Activated CD4-positive, alpha-beta T cell treated with anti-CD3 and anti-CD28 coated beads for 4 hours (primary cell): ENCODE measurements at places on chromosomes 6 and 20.

DNA sequence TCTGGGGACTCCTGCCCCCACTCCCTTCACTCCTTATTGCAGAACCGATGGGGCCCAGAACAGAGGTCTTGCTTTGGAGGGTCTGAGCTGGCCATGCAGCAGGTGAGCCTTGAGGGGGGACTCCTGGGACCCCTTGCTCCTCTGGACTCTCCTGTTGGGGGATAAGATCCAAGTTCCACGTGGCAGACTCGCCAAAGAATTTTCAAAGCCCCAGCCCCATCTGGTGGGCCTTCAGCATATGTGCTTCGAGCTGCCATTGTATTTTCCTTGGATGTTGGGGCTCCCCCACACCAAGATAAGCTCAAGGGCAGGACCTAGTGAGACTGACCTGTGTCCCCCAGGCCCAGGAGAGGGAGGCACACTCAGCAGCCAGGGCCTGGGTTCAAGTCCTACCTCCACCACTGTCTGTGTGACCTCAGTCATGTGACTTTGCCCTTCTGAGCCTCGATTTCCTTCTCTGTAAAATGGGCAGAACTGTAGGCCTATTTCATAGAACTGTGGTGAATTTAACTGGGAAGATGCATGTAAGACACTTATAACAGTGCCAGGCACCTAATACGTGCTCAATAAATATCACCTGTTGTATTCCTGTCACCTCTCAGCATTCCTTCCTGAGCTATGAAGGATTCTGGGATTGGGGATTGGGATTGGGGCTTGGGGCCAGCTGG, 115.5 kb downstream of the VEGFA start:
- DNase-seq: no peak

- DNase-seq: no peak
Measured at GRCh38 chr6:41723530-41724227, 11.7 kb downstream of the TFEB start.

DNA sequence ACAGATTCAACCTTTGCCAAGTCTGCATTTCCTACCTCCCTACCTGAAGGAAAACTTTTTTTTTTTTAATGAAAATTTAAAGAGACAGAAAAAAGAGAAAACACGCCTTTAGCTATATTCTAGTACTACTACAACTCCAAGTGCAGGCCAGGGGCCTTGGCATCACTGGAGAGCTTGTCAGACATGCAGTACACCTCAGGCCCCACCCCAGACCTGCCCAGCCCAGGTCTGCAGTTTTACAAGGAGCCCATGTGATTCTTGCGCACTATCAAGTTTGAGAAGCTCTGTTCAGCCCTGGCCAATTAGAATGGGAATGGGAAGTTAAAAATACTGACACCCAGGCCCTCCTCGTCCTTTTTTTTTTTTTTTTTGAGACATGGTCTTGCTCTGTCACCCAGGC, 85.0 kb downstream of the NFATC2 start:
- no peak for DNase-seq

GRCh38 chr6:141486942-141487341, 645.8 kb upstream of the GJE1 start:
- DNase-seq: no peak

DNA sequence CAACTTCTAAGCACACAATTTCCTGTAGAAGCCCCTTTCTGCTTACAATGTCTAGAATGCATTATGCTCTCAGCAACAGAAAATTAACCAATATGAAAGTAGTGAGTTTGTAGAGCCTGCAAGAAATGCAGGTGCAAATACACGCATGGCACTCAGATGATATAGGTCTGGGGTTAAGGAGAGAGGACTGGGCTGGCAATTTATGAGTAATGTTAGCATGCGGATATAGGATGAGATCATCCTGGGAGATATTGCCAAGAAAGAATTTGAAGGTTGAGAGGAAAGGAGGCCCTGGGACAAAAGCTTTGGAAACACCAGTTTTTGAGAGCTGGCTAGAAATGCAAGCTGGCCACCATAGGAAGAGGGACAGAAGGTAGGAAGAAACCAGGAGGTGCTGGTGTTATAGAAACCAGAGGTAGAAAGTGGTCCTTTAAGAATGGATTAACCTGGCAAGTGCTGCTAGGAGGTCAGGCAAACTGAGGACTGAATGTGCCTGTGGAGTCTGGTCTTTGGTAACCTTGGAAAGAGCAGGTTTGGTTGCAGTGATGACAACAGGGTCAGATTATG, 183.2 kb upstream of the MYLIP start:
- DNase-seq: no peak

DNA sequence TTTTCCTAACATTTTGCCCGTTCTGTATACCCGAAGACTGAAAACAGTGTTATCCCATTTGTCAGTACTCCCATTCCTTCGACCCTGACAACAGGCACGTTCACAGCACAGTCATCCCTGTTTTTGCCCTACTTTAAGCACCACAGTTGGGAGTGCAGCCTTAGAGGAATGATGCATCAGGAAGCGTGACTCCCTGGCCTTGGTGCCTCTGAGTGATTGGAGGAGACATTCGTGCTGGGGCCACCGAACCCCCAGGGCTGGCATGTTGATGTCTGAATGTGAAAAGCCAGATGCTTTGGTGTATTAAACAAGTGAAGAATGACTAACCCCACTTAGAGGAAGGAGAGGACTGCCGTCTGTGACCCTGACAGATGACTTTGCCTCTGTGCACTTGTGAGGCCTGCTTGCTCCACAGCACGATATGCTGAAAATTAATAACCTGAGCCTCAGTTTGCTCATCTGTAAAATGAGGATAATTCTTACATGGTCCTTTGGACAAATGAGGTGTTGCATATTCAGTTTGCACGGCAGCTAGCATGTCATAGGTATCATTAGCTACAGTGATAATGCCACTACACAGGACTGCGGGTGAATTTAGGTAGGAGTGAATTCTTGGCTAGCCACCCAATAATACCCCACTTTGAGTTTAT, 36.0 kb downstream of the STK35 start:
- DNase-seq: no peak

DNA sequence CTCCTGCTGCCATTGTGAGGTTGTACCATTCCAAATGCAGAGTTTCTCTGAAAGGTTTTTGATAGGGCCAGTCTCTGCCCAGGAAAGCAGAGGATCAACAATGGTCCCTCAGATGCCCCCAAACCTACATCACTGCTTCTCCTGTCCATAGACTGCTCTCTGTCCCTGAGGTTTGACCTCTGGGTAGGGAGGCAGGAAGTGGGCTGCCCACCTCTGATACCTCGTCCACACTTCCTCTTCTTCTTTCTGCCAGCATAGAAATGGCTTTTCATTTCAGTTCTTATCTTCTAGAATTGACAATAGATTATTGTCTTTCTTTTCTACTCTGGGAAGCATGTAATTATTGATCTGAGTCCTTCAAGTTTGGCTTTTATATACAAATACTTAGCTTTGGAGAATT, 170.6 kb downstream of the TRMT11 start:
- no peak for DNase-seq

- DNase-seq: no peak
Measured at GRCh38 chr6:38177882-38178583, 358.5 kb downstream of the ZFAND3 start.

- DNase-seq: no peak
Measured at GRCh38 chr6:6927521-6928361, 180.0 kb upstream of the RREB1 start.

DNA sequence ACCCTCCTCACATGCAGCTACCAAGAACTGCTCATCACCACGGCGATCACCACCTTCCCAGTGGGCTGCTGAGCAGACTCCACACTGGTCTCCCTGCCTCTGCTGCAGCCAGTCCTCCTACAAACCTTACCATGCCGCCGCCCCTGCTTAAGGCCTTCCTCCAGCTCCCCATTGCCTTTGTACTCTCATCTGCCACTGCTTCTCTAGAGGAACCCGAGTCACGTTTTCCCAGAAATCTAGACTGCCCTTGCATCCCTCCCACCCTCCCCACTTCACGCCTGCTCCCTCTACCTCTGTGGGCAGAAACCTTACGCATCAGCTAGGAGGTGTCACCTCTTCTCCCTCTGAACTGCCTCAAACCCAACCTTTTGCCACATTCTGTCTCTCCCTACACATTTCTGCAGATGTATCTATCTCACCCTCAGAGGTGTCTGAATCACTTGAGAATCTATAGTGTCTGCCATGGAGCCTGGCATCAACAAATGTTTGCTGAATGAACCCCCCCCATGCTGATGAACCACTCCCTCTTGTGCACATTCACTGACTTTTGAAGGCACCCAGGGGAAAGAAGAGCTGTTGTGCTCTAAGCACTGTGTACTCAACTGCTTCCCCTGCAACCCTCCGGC, 4.3 kb downstream of the E2F1 start:
- DNase-seq: no peak

- DNase-seq: no peak
Measured at GRCh38 chr6:127811900-127812570, 88.8 kb downstream of the THEMIS start.

DNA sequence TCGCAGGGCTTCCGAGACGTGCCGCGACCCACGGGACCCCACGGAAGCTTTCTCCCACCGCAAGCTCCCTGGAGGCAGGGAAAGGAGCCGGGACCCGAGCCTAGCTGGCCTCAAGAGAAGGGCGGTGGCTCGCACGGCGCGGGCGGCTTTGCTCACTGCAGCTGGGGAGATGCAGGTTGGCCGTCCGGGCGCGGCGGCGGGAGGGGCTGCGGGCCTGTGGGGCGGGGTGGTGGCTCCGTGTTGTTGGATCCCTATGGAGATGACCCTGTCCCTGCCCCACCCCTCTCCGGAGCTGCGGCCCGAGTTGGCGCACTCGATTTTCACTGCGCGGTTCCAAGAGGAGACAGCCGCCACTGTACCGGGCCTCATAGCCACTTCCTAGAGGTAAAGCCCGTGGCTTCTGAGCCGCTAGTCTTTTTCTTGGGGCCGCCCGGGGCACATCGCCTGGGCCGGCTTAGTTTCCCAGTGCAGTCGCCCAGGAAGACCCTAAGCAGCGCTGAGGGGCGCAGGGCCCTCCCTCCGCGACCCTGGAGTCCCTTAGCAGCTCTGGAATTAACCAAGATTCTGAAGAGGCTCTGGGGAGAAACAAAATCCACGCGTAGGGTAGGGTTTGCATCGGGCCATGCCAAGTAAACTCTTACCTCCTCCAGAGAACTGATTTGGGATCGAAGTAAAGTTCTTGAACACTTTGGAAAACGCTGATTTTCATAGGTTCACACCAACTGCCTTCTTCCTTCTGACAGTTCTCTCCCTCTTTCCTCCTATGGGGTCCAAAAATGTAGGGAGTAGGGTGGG, at the start of gene ECT2L:
TSS of gene ECT2L (plus strand) at position 279 of the 795 bp plus-strand sequence. CDS start 17,188 bp downstream, outside the sequence.
- DNase-seq: no peak

GRCh38 chr6:99014061-99014460, 66.3 kb upstream of the FBXL4 start:
- no peak for DNase-seq

DNA sequence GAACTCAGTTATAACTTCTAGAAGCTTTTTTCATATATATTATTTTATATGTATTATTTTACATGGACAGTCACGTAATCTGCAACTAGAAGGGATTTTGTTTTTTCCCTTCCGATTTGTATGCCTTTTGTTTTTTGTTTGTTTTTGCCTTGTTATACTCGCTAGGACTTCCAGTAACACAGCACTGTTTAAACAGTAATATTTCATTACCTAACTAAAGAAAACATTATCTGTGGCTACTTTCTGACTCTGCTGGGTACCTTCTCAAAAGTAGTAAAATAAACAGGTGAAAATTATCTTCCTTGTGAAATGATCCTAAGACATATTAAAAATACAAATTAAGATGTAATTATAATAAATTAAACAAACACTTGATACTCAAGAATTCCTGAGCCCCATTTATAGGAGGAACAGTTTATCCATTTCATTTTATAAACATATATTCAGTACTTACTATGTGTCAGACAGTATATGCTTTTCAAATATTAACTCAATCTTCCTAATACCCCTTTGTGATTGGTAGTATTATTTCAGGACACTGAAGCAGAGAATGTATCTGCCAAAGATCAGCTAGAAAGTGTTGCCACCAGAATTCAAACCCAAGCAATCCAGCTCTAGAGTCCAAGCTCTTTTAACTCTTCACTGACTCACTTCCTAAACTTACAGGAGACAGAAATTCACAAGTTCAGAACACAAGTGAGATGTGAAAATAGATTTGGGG, 65.3 kb downstream of the MAP3K5 start:
- no peak for DNase-seq

DNA sequence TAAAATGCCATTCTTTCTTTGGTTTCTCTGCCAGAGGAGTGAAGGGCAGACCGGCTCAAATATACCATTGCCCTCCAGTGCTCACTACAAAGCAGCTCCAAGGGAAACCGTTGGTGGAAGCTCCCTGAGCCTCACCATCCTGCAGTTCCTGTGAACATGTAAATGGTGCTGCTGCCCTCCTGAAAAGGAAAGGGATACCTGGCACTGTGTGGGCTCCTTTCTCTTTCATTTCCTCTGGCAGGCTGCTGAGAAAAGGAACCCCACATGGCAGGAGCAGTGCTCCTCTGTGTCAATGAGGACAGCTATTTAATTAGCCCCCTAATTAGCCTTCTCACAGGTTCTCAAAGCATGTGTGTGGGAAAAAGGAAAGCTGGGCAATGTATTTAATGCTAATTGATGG, 142.5 kb downstream of the KLHL32 start:
- DNase-seq: no peak

- DNase-seq: no peak
Measured at GRCh38 chr6:158514991-158515390, 44.9 kb upstream of the TMEM181 start.

GRCh38 chr20:23857962-23858595, 21.5 kb downstream of the CST5 start:
- no peak for DNase-seq

DNA sequence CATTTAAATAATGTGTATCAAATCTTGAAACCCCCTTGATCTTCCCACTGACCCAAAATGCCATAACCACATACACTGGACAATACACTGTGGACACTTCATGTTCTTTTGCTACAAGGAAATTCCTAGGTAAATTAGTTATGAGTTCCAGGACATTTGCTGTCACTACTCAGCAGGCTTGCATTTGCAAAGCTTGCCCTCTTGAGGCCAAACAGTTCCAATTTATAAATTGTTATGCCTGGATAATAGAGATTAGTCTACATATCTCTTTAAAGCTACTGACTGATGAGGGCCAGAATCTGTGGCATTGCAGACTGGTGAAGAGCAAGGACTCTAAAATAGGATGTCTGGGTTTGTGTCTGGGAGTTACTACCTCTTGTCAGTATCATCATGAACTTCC, 17.4 kb upstream of the RAB32 start:
- no peak for DNase-seq

GRCh38 chr6:148186916-148187315, 155.7 kb upstream of the SASH1 start:
- DNase-seq: no peak

GRCh38 chr6:107554918-107555317, 65.0 kb downstream of the SOBP start:
- no peak for DNase-seq

- DNase-seq: no peak
Measured at GRCh38 chr6:160301339-160301738, 42.7 kb upstream of the SLC22A2 start.
